Right ventricle myocardium superior (tissue), 1 donor: ENCODE measurements at places on chromosomes 5 and 9.

- no peak for DNase-seq
Measured at GRCh38 chr5:55675119-55675518, 37.0 kb downstream of the SLC38A9 start.

GRCh38 chr9:94157050-94157801, 73.0 kb downstream of the PTPDC1 start:
- peak; percentile 83 for DNase-seq

DNA sequence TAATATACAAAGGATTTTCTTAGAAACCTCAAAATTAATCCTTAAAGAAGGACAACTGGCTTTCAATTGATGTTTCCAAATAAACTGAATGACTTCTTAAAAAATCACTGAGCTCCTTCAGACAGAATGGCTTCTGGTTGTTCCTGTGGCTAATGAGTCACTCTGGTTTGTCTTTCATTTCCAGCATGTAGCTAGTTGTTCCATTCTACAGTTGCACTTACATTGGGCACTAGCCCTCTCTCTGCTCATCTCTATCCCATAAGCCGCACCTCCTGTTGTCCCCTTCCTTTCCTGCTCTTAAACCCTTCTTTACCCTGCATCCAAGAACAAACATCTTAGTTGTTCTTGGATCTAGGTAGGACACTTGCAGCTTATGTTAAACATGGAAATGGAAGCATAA, 235.3 kb upstream of the HAPLN1 start:
- no peak for DNase-seq

DNA sequence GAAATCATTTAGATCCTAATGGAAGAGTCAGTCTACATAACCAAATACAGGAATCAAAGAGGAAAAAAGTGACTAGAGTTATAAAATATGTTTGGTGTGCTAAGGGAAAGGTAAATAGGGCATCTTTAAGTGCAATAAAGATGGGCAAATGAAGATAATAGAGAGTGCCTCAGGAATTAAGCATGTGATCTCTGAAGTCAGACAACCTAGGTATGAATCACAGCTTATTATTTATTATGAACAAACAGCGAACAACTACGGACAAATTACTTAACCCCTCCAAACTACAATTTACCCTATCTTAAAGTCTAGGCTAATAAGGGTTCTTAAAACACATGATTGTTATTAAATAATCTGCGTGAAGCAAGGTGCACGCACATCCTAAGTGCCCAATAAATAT, 910.2 kb upstream of the DMAC1 start:
- no peak for DNase-seq

DNA sequence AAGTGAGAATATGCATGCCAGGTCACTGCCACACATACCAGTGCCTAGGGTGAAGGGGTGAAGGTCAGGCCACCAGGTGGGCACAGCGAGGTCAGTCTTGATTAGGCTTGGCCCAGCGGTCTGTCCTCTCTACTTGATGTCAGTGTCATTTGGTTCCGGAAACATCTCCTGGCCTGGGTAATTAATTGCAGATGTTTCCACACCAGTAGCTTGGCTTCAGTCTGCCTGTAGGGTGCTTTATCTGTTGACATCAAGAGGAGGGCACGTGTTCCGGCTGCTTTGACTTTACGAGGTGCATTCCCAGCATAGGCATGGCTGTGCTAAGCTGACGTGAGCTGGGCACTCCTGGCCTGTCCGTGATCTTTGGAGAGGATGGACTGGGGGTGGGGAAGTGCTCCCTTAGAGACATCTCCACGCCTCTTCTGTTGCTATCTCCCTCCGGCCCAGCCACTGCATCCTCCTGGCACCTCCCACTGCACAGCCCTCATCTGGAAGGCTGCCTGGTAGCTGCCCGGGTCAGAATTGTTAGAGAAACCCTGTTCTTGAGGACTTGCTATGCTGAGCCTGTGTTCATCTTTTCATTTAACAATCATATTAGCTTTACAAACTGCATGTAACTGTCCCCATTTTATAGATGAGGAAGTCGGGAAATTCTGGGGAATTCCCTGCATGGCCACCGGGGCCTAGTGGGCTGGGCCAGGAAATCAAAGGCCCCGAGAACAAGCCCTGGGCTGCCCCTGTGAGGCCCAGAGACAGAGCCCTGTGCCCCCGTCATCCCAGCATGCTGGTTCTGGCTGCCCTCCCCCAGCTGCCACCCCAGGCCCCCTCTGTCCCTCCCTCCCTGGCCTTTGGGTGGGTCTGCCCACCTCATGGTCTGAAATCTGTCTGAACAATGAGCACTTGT, 29.1 kb downstream of the JADE2 start:
- peak; percentile 81 for DNase-seq

DNA sequence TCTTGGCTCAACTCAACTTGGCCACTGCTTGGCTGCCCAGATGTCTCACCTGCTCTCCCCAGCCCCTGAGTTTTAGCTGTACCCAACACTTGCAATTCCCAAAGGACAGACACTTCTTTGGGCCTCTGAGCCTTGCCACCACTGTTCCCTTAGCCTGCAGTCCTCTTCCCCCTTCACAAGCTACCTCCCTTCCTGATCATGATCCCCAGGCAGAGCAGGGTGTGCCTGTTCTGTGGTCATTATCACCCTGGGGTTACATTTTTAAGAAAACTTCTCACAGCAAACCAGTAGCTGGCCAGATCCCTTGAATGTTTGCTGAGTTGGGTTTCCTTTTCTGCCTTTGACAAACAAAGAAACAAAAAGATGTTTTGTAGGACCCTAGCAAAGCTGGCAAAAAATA, 87.5 kb upstream of the PRRC1 start:
- DNase-seq, result no peak

DNA sequence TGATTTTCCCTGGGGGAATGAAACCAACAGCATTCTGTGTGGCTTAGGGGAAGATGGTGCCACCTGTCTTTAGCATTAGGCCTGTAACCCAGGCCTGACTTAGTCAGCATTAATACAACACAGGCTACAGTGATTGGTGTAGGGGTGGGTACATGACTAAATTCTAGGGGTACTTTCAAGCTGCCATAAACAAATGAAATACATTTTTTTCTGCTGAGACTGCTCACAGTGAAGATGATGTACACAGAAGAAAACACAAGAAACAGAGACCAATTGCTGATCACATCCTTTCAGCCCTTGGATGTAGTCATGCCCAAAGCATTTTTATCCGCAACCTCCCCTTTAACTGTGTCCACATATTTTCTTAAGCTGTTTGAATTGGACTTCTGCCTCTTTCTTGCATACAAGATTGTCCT, 527.2 kb downstream of the KCTD16 start:
- DNase-seq, result no peak

DNA sequence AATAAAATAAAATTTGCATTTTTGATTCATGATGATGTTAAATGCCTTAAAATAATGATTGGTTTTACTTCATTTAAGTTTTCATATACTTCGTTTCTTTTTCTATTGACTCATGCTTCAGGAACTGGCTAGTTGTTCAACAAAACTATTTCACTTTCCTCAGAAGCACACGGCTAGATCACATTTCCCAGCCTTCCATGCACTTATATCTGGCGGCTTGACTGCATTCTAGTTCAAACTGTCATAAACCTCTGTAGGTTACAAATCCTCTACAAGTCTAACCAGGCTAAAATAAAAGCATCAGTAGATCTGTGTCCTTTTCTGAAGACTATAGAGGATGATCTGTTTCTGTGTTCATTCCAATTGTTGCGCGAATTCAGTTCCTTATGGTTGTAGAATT, 46.3 kb upstream of the CNTLN start:
- no peak for DNase-seq

- no peak for DNase-seq
Measured at GRCh38 chr9:91896513-91897121, 53.4 kb downstream of the ROR2 start.

DNA sequence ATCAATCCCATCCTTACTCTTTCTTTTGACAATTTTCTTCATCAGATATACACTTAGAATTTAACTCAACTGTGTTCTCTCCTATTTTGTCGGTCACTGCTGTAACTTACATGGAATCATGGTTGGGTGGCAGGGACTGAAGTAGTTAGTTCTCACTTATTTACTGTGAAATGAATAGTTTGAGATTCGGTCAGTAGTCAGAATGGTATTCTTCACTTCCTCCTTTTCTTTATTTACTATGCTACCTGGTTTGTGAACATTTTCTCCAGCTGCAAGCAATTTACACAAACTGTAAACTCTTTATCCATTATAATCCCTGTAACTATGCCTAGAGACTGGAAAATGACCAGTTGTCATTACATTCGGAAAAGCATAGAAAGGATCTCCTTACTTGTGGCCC, 41.5 kb upstream of the GDNF start:
- DNase-seq, result no peak

- no peak for DNase-seq
Measured at GRCh38 chr5:32138839-32139493, 35.2 kb downstream of the GOLPH3 start.

GRCh38 chr5:13865312-13865711, 79.2 kb downstream of the DNAH5 start:
- no peak for DNase-seq

DNA sequence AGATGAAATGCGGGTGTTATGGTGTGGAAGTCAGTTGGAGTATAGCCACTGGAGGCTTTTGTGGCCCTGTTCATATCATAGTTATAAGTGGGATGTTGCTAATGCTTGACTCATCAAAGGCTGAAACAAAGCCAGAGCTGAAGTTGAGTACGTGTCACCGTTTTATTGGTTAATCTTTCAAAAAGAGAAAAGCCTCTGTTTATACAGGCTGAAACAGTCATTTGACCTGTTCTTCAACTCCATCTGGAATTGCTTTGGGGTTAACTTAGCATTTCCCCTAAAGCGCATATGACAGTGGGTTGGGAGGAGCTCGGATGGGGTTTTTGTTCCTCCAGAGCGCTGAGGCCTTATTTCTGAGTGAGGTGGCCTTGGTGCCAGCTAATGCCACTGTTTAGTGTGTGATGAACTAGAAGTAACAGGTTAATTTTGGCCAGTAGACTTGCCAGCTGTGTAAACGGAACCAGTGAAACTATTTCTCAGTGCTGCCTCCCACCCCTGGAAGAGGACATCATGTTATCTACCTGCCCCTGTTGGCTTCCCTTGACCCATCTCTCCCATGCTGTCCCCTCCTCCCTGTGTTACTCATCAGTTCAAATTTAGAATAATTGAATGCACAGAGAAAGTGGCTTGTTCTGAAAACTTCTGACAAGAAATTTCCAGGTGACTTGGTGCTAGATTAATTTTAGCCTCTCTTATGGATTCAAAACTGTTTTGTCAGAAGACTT, 34.2 kb downstream of the MTAP start:
- no peak for DNase-seq

DNA sequence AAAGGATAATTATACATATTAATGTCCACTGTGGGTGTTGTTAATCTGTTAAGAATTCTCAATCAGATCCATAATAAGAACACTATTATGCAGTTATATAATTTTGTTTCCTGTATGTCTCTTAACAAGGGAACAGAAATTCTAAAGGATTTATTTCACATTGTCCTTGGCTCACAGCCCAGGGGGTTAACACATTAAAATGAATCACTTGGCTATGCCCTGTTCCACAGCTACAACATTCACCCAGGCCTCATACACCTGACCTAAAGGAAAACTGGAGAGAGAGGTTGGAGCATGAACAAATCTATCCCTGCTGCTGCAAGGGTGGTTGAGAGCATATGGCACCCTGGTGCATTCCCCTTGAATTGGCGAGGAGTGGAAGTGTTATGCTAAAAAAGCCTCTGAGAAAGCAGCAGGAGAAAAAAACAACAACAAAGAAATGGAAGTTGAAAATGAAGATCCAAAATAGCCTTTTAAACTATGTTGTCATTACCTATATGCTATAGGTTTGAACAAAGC, 116.0 kb downstream of the KCNN2 start:
- no peak for DNase-seq

GRCh38 chr9:133119103-133119845, 1.8 kb downstream of the RALGDS start:
- DNase-seq, result peak; percentile 75

DNA sequence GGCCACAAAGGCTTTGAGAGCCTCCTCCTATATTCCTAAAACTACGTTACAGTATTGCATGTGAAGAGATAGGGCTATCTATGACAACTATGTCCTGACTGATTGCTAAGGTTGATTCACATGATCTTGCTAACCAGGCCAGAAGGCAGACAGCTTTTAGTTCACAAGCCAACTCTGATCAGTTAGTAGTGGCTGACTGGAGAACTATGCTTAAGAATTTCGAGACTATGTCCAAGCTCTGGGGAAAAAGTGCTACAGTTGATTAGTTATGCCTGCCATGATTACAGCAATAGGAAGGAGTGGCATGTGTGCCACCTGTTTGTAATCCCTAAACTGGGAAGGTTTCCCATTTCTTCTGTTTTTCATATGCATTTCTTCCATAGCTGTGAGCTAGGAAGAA, 223.4 kb downstream of the DOCK8 start:
- no peak for DNase-seq

- DNase-seq, result no peak
Measured at GRCh38 chr5:6372251-6373080, 5.9 kb downstream of the MED10 start.

- no peak for DNase-seq
Measured at GRCh38 chr5:160291467-160291866, 20.9 kb downstream of the CCNJL start.

DNA sequence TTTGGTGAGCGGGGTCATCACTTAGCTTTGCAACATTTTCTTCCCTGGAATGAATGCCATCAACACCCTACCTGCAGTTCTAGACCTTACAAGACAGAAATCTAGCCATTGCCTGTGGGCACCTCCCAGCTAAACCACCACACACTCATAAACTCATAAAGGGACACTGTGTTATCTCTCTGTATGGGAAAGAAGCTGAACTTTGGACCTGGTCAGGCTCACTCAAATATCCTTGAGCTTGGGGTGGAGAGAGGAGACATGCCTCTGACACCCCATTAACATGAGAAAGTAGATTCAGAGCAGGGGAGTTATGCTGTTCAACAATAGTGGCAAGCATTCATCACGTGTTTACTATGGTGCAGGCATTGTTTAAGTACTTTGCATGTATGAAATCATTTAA, 205.6 kb downstream of the ZNF462 start:
- DNase-seq, result no peak

DNA sequence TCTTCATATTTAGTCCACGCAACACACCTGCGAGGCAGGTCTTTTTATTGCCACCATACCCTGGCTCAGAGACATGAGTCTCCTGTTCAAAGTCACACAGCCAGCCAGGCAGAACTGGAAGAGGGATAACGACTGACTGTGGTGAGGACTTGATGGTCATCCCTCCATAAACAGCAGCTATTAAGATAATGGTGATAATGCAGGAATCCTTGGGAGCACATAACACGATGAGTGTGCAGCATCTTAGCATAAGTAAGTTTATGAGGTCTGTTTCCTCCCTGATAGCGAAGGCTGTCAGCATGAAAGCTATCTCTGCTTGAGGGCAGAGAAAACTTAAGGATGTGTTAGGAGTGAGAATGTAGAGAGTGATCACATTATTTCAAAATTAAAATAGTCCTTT, 30.9 kb downstream of the KCTD16 start:
- DNase-seq, result no peak

DNA sequence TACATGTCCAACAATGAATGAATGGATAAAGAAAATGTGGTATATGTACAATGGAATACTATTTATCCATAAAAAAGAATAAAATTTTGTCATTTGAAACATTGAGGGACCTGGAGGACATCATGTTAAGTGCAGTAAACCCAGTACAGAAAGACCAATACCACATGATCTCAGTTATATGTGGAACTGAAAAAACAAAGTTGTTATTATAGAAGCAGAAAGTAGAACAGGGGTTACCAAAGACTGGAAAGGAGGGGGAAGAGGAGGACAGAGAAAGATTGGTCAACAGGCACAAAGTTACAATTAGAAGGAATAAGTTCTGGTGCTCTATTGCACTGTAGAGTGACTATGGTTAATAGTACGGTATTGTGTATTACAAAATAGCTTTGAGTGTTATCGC, 233.8 kb downstream of the SEMA6A start:
- DNase-seq, result no peak

- DNase-seq, result no peak
Measured at GRCh38 chr9:87069690-87070089, 122.4 kb upstream of the GAS1 start.
